H7 (cell line): ENCODE measurements at places on chromosomes 1 and 21. TPM values are rescaled to one million over a fixed set of nuclear protein-coding genes. Genes with fewer than 3 reads are reported as not detected.

GRCh38 chr1:150764617-150765101, 919 bp downstream of the CTSS start:
- no peak for DNase-seq

- DNase-seq = no peak
Observed at GRCh38 chr21:23887725-23888306, 1719.5 kb downstream of the MRPL39 start.

GRCh38 chr1:156510709-156511108, 10.1 kb upstream of the MEF2D start:
- no peak for DNase-seq

GRCh38 chr1:155313261-155313660, 4.6 kb downstream of the FDPS start:
- DNase-seq = no peak

- DNase-seq = no peak
Observed at GRCh38 chr1:203263496-203263895, 34.0 kb upstream of the CHIT1 start.

DNA sequence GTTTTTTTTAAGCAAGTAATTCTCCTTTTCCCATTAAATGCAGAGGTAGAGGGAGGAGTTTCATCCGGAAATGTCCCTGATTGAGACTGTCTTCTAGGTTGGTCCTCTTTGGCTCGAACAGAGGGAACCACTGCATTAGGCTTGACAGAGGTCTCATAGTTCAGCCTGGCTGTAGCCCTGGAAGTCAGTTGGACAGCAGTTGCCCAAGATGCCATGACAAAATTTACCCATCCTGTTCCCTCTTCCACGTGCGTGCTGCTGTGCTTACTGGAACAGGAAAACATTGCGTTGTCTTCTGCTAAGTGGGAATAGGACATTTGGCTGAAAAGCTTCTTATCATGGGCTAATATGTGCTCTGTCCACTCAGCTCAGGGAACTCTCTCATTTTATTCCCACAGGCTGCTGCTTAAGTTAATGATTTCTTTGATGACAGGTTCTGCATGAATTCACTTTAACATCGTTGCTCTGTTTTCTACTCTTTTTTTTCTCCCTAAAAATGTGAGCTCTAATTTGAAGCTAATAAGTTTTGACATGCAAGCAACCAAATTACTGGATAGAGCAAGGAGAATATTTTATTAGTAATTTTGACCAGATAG, 18.0 kb downstream of the KCNK1 start:
- DNase-seq = no peak

- DNase-seq = no peak
Observed at GRCh38 chr21:26835027-26835713, 10.0 kb downstream of the ADAMTS1 start.

DNA sequence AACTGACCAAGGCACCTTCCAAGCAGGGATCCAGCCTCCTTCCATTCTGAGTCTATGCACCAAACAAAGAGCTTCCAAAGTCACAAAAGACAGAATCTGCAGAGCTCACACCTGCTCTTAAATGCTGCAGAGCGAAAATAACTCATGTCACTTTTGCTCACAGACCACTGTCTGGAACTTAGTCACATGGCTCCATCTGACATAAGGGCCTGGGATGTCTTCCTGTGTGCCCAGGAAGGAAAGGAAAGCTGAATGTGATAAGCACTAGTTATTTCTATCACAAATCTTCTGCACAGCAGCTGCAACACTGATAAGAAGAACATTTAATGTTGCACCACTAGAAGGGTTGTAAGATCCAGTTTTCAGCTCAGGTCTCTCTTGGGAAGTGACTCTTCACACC, 39.5 kb upstream of the SGIP1 start:
- no peak for DNase-seq

- no peak for DNase-seq
Observed at GRCh38 chr1:101079341-101079740, 53.8 kb upstream of the DPH5 start.

- no peak for DNase-seq
Observed at GRCh38 chr1:165570078-165570477, 26.3 kb downstream of the LRRC52 start.

The LCE2A gene
- not detected in 2 replicates for total RNA-seq

The TMED5 gene
- total RNA-seq = 66.4 and 72.5 TPM in 2 replicates
